ENCODE measurements at places on chromosomes 12 and 14.

GRCh38 chr12:92554158-92555073 lies 148.4 kb upstream of the PLEKHG7 start:
- DNase-seq, result no peak

DNA sequence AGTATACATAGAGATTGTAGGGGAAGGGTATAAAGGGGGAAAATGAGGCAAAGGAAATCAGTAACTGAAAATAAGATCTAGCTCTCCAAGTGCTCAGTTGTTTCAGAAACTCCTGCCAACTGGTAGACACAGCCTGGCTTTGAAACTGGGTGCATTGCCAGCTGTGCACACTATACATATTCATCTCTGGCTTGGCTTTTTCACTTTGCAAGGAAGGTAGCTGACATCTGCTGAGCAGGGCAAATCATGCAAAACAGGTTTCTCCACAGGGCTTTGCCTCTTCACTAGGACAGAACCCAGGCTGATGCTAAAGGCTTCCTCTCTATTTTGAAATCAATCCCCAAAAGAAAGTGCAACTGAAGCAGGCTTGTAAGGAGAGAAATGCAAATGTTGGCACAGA lies 101.5 kb downstream of the HELB start:
- DNase-seq, result no peak

- DNase-seq, result no peak
Observed at GRCh38 chr12:59499774-59500173, 96.1 kb upstream of the SLC16A7 start.

DNA sequence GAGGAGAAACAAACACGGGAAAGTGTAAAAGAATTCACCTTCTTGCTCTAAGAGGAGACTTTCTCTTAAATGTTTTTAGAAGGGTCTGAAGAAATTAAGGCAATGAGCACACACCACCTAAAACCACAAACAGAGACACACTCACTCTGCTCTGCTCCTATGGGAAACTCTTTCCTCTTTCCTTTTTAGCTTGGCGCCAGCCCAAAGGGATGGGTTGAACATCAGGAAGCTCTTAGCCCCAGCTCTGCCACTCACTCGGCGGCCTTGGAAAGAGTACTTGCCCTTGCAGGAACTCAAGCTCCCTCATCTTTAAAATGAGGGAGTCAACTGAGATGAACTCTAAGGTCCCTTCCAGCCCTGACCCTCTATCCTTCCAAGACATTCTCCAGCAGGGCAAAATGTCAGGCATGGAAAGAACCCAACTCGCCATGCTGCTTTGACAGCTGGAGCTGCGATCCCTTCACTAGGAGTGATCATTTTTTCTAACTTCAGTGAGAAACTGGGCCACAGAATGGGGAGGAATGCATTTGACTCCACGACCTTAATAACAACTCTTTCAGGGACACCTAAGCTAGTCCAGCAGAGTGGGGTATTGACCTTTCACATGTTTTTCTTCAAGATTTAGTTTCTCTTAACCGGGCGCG lies 980 bp upstream of the RNASE8 start:
- DNase-seq, result no peak

DNA sequence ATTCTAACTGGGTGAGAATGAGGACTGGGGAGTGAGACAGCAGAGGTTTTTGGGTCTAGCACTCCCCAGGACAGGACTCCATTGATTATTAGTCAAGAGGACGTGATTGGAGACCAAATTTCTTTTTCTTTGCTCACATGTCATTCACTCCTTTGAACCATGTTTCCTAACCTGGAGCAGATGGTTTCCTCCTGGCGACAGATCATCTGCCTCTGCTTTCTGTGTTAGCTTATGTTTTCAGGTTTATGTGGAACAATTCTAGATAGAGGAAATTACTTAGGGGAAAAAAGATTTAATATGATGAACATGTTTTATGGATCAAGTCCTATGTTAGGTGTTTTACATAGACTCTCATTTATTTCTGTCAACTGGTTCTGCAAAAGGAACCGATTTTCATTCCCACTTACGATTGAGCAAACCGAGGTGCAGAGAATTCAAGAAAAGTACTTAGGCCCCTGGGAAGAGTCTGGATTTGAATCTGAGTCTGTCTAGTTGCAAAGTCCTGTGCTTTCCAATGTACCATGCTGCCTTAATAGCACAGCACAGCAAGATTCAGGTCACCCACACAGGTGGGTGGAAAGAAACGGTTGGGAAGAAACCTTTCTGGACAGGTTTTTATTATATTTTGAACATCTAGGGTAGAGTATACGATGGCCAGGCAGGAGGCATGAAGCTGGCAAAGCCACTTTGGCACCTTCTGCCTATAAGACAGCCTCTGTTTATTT lies 30.8 kb downstream of the SMOC1 start:
- DNase-seq, result no peak

DNA sequence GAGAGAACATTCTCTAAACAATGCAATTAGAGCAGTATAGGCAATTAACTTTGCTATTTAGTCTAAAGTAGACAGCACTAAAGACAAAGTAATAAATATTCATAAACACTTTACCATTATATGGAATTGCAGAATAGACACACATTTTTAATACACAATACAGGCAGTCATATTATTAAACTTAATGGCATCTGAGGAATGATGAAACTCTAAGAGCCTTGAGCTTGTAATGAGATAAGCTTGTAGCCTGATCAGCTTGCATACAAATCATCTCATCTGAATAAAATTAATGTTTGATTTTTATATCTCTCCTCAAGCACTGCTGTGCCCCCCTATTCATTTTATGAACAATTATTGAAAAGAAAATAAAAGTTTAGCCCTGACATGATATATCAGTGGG lies 107.6 kb downstream of the MGAT4C start:
- no peak for DNase-seq

GRCh38 chr12:51600721-51601120 lies 9.7 kb downstream of the SCN8A start:
- DNase-seq, result no peak

GRCh38 chr14:54278665-54279295 lies 118.0 kb upstream of the CDKN3 start:
- no peak for DNase-seq

- DNase-seq, result no peak
Observed at GRCh38 chr14:80988735-80989429, 33.5 kb downstream of the TSHR start.

GRCh38 chr14:104389326-104390220 lies 190.0 kb upstream of the C14orf180 start:
- DNase-seq, result no peak

DNA sequence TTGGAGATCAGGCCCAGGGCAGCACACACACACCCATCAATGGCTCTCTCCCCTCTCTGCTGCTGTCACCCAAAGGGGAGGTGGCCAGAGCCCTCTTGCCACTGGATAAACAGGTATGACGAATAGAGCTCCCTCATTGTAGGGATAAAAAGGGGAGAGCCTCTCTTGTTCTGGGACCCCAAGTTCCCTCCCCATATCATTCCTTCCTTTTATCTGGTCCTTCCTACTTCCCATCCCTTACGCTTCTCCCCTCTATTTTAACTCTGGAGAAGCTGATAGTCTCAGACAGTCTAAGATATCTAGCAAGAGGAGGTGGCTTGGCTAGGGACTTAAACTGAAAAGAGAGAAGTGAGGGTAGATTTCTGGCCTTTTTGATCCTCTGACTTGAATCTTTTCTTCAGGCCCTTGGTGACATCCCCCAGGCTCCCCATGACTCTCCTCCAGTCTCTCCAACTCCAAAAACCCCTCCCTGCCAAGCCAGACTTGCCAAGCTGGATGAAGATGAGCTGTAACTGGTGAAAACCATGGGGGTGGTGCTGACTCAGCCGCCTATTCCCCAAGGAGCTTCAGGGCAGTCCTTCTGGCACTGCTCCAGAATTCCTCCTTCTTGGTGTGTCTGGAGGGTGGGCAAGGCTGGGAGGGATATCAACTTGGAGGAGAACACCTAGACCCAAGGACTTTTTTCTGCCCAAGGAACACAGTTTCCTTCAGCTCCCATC lies 5.3 kb downstream of the ARHGEF25 start:
- DNase-seq, result no peak

GRCh38 chr12:95225645-95226212 lies 8.1 kb downstream of the VEZT start:
- DNase-seq, result no peak

- DNase-seq, result no peak
Observed at GRCh38 chr12:74293689-74294131, 243.9 kb upstream of the ATXN7L3B start.

DNA sequence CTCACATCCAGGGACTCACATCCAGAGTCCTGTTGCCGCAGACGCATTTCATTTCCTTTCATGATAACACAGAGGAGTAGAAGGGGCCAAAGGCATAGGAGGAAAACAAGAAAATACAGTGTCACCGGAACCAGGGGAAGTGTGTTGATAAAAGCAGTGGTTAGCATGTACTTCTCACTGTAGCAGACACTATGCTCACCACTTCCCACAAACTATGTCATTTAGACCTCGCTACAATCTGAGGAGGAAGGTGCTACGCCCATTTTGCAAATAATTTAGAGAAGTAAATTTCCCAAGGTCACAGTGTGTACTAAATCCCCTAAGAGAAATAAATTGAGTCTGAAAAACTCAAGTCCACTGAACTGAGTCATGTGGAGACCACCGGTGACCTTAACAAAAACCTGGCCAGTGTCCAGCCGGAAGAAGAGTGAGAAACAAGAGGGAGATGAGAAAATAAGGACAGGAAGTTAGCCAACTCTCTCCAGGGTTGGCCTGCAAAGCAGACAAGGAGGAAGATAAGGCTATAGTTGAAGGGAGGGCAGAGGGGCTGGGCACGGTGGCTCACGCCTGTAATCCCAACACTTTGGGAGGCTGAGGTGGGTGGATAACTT lies 25.8 kb upstream of the TMCC3 start:
- DNase-seq, result no peak

GRCh38 chr12:122362755-122363154 lies 59.7 kb downstream of the CLIP1 start:
- no peak for DNase-seq

- DNase-seq, result peak; percentile 58
Observed at GRCh38 chr14:92122351-92122677, 545 bp downstream of the CPSF2 start.

DNA sequence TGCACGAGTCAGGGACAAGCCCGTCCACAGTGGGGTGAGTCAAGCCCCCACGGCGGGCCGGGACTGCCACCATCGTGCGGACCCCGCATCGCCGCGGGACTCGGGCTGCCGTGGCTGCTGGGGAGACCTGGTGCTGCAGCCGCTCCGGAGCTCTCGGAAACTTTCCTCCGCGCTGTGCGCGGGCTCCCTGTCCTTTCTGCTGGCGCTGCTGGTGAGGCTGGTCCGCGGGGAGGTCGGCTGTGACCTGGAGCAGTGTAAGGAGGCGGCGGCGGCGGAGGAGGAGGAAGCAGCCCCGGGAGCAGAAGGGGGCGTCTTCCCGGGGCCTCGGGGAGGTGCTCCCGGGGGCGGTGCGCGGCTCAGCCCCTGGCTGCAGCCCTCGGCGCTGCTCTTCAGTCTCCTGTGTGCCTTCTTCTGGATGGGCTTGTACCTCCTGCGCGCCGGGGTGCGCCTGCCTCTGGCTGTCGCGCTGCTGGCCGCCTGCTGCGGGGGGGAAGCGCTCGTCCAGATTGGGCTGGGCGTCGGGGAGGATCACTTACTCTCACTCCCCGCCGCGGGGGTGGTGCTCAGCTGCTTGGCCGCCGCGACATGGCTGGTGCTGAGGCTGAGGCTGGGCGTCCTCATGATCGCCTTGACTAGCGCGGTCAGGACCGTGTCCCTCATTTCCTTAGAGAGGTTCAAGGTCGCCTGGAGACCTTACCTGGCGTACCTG lies 1.1 kb downstream of the PDE3A start:
- peak; percentile 76 for DNase-seq

GRCh38 chr12:107760207-107760808 lies 629 bp downstream of the PRDM4 start:
- DNase-seq, result peak; percentile 2

GRCh38 chr12:108890208-108890607 lies 10.3 kb downstream of the DAO start:
- no peak for DNase-seq

DNA sequence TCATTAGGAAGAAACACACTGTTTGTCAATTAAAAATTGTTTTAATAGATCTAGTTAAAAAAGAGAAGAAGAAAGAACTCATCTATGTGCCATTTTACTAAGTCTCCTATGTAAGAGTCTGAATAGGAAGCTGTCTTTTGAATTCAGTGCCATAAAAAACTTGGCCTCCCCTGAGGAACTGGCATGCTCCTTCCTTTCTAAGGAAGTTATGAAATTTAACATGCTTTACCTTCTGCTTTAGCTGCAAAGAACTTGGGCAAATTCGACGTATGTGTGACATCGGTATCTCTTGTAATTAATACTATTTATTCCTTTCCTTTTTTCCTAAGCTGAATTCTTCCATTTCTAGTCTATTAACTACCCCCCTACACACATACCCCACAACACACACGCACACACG lies 12.5 kb downstream of the TM7SF3 start:
- DNase-seq, result no peak

- DNase-seq, result no peak
Observed at GRCh38 chr12:7090222-7090998, 1.8 kb downstream of the C1R start.

- DNase-seq, result no peak
Observed at GRCh38 chr12:29739279-29739991, 44.3 kb downstream of the TMTC1 start.

GRCh38 chr14:20982646-20983369 lies 7.0 kb upstream of the METTL17 start:
- DNase-seq, result no peak

- DNase-seq, result no peak
Observed at GRCh38 chr12:90833228-90833627, 121.7 kb downstream of the CCER1 start.

- no peak for DNase-seq
Observed at GRCh38 chr12:49366096-49366651, 1.1 kb upstream of the SPATS2 start.

GRCh38 chr14:64838656-64839055 lies 41.1 kb downstream of the SPTB start:
- DNase-seq, result no peak

- no peak for DNase-seq
Observed at GRCh38 chr12:131370791-131371347, 340.0 kb upstream of the SFSWAP start.

All from caudate nucleus (tissue), 63 donors.